ENCODE measurements at places on chromosomes 7 and 10. TPM values are rescaled to one million over a fixed set of nuclear protein-coding genes. Genes with fewer than 3 reads are reported as not detected.

DNA sequence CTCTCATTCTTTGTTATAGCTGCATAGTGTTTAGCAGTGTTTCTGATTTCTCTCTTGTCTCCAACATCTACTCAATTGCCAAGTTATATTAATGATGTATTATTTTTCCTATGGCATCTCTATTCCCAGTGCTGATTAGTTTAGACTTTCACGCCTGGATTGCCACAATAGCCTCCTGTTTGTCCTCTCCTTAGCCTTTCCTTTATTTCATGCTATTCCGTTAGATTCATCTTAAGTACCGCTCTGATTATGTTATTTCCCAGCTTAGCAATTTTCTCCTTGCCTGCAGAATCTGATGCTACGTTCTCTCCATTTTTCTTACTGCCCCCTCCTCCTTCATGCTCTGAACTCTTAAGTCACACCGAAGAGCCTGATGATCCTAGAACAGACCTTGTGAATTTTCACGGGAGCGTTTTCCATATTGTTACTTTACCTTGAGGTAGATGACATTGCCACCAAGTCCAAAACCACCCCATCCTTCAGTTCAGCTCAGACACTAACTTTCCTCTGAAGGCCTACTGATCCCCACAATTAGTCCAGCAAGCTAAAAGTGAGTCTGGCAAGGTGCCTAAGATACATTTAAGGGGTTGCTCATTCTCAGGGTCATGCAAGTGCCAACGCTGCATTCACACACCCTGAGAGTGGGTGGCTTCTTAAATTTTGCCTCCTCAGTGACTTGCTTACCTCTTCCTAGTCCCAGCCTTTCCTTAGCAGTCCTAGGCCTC, 6.6 kb upstream of the NRF1 start:
- no peak for DNase-seq

- no peak for DNase-seq
These were observed 525.8 kb downstream of the ZNF33B start for GRCh38 chr10:42112331-42113157.

GRCh38 chr10:126197036-126197543, 191.2 kb downstream of the ADAM12 start:
- no peak for DNase-seq

DNA sequence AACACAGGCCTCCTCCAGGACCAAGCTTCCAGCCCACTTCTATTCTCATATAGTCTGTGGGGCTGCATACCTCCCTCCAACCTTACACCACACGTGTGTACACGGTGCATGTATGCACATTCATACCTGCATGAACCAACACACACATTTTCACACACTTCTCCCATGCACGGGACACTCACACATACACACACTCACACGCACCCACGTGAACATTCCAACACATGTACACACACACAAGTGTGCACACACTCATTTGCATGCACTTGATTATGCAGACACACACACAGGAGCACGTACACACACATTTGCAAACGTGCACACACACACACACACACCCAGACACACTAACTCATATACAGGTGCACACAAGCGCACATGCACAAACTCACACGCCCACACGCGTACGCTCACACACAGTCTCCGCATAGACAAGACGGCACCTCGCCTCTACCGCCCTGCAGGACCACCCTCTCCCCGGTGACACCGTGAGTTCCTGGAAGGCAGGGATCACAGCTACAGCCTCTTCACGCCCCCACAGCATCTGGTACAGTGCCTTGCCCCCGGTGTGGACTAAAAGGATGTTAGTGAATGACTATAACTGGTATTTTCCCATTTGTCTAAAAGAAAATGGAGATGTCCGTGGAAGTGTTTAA, 263.8 kb downstream of the PTPRN2 start:
- DNase-seq = no peak

SAMD9 gene
- 1.9 TPM for total RNA-seq

GRCh38 chr7:25712500-25712899, 439.5 kb upstream of the NFE2L3 start:
- DNase-seq = no peak

DNA sequence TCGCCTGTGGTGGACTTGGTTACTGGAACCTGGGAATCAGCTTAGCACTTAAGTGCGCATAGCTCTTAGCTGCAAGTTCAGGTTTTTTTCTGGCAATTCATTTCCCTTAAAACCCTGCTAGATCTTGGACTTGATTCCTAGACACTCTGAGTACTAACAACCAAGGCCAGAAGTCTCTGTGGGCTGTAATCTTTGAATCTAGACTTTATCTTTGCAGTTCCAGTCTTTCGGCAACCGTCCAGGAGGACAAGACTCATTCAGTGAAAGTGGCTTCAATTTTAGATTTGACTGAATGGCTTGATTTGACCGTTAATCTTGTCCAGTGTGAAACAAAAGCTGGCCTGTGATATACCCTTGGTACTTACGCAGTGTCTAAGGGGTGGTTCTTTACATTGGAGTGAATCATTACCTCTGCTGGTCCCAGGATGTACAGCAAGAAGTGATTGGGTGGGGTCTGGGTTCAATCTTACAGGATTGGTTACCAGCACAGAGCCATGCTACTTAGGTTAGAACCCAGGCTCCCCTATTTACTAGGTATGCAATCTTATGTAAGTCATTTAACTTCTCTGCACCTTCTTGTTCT, 16.4 kb downstream of the PTTG1IP2 start:
- no peak for DNase-seq

DNA sequence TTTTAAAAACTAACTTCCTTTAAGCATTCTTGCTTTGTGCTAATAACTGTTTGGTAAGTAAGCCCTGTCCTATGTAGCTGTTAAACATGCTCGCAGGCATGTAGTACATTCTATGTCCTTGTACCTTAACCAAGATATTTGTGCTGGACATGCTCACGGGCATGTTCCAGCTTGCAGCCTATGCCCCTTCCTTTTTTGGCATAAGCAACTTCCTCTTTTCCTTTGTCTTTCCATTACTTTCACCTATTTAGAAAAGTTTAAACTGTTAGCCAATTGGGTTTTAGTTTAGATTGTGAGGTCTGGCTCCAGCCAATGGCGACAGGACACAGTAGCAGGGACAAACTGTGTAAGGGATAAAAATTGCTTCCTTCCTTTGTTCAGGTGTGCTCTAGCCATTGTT, 14.4 kb upstream of the APBB1IP start:
- DNase-seq = no peak

CALHM1 gene
- 2.5 TPM for total RNA-seq
